ENCODE measurements at places on chromosomes 11 and 22.

DNA sequence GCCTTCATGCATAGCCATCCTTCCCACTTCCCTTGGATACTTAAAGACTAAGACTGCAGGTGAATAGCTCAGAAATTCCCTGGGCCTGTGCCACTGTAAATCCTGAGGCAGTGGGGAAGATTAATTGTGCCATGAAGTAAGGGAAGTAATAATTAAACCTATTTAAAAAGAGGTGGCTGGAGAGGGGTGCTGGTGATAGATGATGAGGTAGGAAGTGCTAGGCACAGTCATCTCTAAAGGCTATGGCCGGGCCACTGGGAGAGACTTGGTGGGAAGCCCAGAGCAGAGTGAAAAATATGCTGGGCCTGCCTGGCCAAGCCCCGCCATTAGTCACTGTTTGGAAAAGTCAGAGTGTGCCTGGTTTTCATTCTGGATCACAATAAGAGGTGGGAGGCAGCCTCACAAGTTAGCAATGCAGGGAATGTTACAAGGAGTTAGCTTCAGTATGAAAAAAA, 197.2 kb upstream of the PITPNB start:
- peak; percentile 96 for DNase-seq

DNA sequence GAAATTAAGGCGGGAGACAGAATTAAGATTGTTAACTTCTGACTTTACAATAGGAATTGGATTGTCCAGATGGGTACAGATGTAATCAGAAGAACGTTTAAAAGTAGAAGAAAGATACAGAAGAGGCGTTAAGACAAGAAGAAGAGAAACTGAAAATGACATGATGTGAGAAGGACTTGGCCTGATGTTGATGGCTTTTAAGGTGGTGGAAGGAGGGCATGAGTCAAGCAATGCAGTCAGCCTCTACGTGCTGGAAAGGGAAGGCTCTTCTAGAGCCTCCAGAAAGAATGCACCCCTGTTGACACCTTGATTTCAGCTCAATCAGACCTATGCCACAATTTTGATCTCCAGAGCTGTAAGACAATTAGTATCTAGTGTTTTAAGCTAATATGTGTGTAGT, 466.9 kb upstream of the LRRC4C start:
- no peak for DNase-seq

GRCh38 chr11:122653916-122654585, 1.5 kb upstream of the UBASH3B start:
- DNase-seq, result no peak

- DNase-seq, result no peak
Observed at GRCh38 chr11:64361659-64362058, 2.7 kb downstream of the RPS6KA4 start.

DNA sequence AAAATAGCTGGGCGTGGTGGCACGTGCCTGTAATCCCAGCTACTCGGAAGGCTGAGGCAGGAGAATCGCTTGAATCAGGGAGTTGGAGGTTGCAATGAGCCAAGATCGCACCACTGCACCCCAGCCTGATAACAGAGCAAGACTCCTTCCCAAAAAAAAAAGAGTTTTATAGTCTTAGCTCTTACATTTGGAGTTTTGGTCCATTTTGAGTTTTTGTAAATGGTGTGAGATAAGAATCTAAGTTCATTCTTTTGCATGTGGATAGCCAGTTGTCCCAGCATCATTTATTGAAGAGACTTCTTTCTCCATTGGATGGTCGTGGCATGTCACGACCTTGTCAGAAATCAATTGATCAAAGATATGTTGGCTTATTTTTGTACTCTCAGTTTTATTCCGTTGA, 34.6 kb downstream of the RNF121 start:
- no peak for DNase-seq

DNA sequence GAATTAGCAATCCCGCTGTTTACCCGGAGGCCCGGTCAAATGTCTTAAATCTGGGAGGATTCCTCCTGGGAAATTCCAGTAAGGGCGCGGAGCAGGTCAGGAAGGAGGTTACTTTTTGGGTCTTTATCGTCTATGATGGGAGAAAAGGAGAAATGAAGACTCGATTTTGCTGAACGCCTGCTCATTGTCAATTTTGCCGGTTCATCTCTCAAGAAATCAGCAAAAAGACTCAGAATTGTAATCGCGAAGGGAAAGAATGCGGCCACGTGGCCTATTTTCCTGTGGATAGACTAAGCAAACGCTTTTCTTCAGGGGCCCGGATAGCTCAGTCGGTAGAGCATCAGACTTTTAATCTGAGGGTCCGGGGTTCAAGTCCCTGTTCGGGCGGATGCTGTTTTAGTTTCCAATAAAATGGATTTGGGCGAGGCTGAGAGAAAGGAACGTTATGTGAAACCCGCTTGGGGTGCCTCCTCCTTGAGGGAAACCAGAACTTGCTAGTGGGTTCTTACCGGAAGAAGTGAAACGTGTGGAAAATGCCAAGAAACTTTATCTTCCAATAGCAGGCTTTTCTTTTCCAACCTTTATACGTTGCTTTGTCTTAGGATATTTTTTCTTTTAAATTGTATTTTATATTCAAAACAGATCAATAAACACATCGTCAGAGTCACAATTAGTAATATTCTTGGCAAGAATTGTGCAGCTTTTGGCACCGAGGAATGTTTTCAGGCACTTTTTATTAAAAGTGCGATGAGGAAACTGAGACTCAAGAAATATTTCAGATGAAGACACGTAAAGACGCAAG, 45.0 kb downstream of the OR4D9 start:
- DNase-seq, result peak; percentile 87

DNA sequence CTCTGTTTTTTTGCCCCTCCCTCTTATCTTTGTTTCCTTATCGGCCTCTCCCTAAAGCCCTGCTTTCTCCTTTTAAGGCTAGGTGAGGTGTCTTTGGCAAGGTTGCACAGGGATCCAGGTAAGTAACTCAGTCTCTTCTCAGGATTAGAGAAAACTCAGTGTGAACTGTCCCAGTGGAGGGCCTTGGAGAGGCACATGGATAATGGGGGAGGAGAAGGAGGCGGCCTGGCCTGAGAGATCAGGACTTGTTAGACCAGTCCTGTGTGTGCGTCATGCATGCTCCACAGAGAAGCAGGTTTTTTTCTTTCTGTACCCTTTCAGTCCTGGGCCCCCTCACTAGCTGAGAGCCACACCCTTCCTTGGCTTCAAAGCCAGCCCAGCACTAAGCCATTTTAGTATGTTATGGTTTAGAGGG, 19.9 kb downstream of the CTNND1 start:
- DNase-seq, result no peak

DNA sequence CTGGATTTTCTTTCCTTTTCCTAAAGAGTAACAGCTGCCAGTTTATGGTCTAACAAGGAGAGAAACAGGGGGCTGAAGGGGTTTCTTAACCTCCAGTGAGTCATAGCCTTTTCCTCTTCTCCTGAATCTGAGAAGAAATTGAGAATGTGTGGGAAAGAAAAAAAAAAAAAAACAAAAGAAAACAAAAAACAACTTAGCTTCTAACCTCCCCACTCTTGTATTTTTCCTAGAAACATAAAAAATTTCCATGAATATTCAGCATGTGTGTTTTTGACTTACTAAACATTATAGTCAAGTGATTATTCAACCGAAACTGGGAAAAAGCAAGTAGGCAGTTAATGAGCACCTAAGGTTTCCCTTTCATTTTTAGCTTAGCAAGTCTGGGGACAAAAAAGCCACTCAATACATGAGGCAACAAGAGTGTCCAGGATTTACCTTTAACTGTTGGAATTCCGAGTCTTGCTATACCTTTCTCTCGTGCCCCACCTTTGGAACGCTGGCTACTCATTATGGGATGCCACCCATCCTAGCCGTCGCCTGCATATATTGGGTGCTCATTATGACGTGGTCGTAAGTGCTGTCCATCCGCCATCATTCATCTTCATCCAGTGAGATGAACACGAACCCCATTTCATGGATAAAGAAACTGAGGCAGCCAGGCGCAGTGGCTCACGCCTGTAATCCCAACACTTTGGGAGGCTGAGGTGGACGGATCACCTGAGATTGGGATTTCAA, 2.4 kb downstream of the ASPHD2 start:
- no peak for DNase-seq

DNA sequence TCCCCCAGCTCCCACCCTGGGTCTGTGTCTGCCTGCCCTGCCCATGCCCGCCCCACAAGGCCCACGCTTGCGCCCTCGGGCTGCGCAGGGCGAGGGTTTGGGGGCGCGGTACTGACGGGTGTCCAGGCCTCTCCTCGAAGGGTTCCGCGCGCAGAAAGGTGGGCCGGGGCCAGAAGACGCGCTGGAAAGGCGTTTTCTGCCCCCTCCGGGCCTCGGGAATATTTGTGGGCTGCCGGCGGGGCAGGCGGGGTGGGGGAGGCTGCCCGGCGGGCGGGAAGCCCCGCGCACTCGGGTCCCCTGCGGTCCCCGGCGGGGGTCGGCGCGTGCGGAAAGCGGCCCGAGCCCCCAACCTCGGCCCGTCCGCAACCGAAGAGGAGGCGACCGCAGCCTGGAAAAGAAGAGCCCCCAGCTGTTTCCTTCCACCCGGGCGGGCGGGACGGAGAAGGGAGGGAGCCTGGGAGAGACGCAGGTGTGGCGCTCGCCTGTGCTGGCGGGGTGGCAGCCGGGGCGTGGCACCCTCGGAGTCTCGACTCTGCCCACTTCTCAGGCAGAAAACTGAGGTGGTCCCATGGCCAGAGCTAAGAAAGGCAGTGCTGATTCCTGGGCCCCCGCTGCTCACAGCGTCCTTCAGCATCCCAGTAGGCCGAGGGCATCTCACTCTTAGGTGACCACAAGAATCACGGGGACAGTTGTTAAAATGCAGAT, 59.0 kb downstream of the THAP12 start:
- DNase-seq, result no peak

GRCh38 chr11:86438685-86439084, 64.0 kb downstream of the CCDC81 start:
- no peak for DNase-seq

- DNase-seq, result no peak
Observed at GRCh38 chr11:67463680-67464410, 5.2 kb downstream of the TMEM134 start.

DNA sequence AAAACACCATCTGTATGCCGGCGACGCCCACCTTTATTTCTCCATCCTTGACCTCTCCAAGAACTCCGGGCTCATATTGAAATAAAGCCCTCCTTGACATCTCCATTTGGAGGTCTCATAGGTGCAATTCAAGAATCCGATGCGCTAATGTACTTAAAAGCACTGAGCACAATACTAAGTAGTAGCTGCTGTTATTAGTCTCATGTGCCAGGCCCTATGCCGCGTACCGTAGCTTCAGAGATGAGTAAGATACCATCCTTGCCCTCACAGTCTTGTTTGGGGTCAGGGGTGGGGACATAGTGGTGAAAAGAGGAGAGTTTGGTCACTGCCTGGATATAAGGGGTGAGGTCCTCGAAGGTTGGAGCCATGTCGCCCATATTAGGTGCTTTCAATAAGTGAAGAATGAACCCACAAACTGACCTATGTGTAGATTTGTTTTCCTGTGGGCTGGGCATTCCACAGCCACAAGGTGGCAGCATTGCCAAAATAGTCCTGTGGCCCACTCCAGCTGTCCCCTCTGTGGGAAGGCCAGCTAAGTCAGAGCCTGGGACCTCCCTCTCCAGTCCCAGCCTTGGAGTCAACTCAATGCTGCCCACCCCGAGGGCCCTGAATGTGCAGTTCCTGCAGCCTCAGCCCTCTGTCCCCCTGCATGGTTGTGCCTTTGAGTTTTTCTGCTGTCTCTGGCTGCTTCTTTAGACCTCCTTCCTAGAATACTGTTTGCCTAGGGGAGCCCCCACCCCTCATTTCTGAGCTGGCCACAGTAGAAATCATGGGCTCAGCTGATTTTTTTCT, 6.5 kb downstream of the DCPS start:
- DNase-seq, result peak; percentile 86

GRCh38 chr22:22030493-22031182, 48.1 kb upstream of the TOP3B start:
- DNase-seq, result no peak

- peak; percentile 19 for DNase-seq
Observed at GRCh38 chr11:43697679-43698078, 17.1 kb downstream of the HSD17B12 start.

- no peak for DNase-seq
Observed at GRCh38 chr11:936199-936598, 10.5 kb downstream of the AP2A2 start.

DNA sequence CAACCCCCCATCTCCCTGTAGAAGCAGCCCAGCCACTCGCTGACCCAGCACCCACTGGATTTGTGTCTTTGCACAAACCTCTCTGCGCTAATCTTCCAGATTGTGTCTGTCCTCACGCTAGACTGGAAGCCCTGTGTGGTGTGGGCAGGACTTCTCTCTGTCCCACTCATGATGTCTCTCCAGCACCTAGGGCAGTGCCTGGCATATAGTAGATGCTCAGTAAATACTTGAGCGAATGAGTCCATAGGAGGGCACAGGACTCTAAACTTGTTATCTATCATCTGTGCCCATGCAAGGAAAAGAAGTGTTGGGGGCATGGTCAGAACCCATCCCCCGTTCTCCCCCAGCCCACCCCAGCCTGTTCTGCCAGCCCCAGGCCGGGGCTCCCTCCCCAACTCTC, 22.9 kb downstream of the RPL3 start:
- no peak for DNase-seq

DNA sequence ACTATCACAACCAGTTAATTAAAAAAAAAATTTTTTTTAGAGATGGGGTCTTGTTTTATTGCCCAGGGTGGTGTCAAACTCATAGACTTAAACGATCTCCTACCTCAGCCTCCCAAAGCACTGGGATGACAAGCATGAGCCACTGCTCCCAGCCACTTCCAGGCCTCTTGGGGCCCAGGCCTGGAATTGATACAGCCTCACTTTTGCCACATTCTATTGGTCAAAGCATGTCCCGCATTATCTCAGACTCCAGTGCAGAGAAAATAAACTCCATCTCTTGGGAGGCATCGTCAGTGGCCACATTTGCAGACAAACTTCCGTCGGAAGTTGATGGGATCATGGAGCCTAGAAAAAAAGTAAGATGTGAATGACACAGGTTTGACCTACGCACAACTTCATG, 9.4 kb upstream of the RASD2 start:
- no peak for DNase-seq

DNA sequence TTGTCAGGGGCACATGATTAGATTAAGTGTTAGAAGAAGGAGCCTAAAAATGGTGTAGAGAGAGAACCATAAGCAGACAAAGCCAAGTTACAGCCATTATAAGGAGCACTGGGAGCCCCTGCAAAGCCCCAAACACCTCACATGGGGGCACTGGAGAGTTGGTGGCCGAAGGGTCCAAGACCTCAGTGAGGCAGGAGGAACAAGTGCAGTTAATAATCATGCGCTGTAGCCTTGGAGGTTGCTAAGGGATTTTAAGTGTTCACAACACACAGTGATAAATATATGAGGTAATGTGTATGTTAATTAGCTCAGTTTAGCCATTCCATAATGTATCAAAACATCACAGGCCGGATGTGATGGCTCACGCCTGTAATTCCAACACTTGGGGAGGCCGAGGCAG, 54.4 kb upstream of the JAM3 start:
- DNase-seq, result peak; percentile 35

DNA sequence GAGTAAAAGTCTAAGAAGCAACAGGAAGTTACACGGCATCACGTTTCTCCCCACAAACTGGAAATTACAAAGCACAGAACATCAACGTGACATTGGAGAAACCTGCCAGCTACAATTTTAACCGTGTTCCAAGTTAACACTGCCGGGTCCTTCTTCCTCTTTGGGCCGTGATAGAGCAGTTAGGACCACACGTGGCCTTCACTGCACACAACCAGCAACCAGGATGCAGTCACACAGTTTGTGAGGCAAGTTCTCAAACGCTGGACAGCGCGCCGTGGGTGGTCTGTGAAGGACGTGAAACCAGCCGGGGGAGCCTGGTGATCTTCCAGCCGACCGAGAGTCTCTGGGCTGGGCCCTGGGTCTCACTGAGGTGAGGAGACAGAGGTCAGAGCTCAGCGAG, 14.6 kb downstream of the C11orf21 start:
- DNase-seq, result no peak

GRCh38 chr22:30705710-30706651, 11.3 kb downstream of the OSBP2 start:
- DNase-seq, result peak; percentile 92

All from astrocyte of the hippocampus (primary cell).